Left forelimb (tissue), 1 donor: ENCODE measurements at places on chromosomes 13 and 19.

- DNase-seq: no peak
These were observed 1178.0 kb downstream of the UQCRFS1 start for GRCh38 chr19:28034936-28035335.

DNA sequence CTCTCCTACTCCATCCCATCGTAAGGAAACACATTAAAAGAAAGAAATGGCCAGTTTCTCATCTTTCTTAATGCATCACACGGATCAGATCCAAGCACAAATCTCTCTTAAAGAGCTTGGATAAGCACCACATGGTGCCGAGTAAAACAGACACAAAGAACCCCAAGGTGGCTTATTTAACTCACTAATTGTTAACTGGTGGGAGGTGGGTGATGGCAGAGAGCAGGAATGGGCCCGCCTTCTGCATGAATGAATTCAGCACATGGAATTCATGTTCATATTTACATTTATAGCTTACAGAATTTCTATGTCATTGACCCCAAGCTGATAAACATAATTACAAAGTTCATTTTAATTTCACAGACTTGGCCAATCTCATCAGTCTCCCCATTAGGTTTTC is 89.9 kb downstream of the MZT1 start:
- no peak for DNase-seq

DNA sequence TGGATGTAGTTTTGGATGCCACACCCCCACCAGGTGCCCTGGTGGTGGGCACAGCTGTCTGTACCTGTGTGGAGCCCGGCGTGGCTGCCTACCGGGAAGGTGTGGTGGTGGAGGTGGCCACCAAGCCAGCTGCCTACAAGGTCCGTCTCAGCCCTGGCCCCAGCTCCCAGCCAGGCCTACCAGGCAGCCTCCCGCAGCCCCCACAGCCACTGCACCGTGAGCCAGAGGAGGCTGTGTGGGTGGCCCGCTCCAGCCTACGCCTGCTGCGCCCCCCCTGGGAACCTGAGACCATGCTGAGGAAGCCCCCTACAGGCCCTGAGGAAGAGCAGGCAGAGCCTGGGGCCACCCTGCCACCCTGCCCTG is 3.5 kb downstream of the CIC start:
- no peak for DNase-seq

DNA sequence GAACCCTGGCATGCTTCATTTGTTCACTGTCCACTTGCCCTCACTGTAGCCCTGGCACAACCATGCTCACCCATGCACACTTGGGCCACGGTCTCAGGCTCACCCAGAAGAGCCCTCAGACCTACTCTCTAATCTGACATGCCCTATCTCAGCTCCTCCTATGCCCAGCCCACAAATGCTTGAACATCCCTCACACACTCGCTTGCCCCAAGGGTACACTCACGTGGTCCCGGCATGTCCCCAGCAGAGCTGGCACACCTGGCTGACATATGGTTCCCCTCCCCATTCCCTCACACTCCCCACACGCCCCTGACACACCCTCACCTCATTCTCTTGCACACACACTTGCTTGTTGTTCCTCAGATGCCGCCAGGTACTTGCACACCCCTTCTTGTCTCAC is 55.7 kb downstream of the MAP4K1 start:
- no peak for DNase-seq

DNA sequence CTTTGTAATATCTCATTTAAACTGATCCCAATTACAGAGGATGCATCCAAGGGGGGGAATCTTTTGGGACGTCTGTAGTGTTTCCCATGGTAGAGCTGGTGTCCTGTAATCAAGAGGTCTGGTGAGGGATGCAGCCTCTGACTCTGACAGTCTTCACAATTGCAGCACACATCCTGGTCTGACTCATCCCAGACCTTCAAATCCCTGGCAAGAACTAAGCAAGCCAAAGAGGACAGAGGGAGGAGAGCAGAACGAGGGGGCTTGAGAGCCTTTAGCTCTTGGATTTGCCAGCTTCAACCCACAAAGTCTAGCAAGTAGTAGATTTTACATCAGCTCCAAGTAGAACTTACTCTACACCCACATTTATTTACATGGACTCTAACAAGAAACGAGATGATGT is 17.3 kb upstream of the FCGBP start:
- no peak for DNase-seq

GRCh38 chr13:107216046-107216755 is 648.3 kb upstream of the ARGLU1 start:
- DNase-seq: no peak

DNA sequence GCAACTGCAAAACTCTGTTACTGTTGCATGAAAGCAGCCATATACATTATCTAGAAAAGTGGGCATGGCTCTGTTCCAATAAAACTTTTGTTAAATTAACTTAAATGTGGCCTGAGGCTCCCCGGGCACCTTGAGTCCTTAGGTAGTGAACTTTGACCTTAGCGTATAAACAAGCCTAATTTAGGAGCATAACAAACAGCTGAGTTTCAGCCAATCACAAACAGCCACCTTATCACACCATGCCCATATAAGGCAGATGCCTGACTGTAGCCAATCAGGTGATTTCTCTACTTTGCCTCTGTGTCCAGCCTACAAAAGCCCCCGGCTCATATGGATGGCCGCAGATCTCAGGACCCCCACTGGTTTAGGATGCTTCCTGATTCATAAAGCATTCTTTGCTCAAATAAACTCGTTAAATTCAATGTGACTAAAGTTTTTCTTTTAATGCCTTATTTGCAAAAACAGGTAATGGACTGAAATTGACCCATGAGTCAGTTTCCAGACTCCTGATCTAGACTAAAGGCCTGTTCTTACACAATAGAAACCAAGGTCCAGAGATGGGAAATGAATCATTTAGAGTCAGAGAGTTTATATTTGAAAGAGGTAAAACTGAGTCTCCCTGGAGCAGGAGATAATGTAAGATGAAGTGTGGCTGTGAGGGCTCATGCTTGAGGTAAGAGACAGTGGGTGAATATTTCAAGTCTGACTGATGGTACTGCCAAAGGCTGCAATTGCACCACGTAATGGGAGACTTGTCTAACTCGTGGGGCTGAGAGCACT is 130.2 kb downstream of the FGF9 start:
- no peak for DNase-seq
